ENCODE measurements at places on chromosomes 5 and 9. TPM values are rescaled to one million over a fixed set of nuclear protein-coding genes. Genes with fewer than 3 reads are reported as not detected.

INSL6 gene
- polyA plus RNA-seq: not detected

GRCh38 chr5:100691548-100691947 lies 156.4 kb downstream of the FAM174A start:
- no peak for DNase-seq

DNA sequence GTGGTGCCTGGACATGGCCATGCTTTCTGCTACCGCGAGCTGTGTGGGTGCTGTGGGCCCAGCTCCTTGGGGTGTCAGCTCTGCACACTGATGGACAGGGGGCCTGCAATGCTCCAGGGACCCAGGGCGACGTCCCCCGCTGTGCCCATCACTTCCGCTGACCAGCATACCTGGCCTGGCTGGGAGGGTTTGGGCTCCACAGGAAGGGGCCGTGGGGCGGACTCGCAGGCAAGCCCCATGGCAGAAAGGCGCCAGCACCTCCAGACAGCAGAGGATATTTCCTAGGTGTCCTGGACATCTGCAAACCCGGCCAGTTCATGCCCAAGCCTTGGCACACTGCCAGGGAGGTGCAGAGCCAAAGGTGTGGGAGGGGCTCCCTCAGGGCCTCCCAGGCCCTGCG lies 295.8 kb upstream of the IRX4 start:
- DNase-seq: peak; percentile 40

- DNase-seq: no peak
Measured at GRCh38 chr5:28208356-28208755, 1170.0 kb upstream of the CDH9 start.

GRCh38 chr5:76941000-76941399 lies 11.8 kb upstream of the CRHBP start:
- DNase-seq: no peak

DNA sequence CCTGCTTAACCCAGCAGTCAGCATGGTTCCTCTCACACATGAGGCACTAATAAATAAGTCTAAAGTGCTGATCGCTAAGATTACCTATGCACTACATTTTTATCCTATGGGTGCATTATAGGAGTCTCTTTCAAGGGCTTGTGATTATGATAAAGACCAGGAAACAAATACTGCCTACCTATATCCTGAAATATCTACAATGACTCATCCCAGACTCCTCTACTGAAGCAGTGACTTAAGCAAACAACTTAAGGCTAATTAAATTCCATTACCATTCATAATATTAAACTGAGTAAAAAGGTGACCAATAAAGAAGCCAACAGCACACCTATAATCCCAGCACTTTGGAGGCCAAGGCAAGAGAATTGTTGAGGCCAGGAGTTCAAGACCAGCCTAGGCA lies 338.4 kb downstream of the DNAH5 start:
- DNase-seq: no peak

DNA sequence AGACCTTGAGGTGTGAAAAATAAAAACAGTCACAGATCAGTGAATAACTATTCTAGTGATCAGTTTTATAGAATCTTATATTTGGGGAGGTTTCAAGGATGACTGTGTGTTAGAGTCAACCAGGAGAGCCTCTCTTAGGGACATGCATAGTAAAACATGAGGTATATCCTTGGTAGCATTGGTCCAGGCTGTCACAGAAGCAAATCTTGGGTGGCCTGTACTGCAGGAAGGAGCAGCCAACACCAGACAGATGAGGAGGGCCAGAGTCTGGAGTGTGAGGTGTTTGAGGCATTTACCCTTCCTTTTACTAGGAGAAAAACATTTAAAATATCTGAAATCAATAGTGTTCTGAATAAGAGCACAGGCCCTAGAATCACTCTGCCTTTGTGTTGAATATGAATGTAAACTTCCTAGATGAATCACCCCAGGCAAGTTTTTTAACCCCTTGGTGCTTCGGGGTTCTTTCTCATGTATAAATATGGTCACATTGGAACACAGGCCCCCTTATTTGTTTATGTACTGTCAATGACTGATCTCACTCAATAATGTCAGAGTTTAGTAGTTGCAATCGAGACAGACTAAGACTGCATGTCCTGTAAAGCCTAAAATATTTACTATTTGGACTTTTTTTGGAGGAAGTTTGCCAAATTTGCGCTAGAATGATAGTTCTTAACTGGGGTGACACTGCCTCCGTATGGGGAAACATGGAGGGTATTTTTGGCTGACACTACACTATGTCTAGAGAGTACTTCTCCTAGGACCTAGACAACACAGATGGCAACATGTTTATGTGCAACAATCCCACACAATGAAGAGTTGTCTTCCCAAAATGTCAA lies 416.5 kb upstream of the POU5F2 start:
- no peak for DNase-seq
